ENCODE measurements at places on chromosomes 6 and 20. TPM values are rescaled to one million over a fixed set of nuclear protein-coding genes. Genes with fewer than 3 reads are reported as not detected.

The PTK6 gene
- 2.7 TPM for total RNA-seq

The GPSM3 gene
- total RNA-seq: 0.38 TPM

The FAM217A gene
- not detected for total RNA-seq

The EYA4 gene
- total RNA-seq: 10.3 TPM

The PKIG gene
- total RNA-seq: 38.6 TPM

The GTF2H4 gene
- total RNA-seq: 23.5 TPM

The KCNS1 gene
- not detected for total RNA-seq

The MUC22 gene
- not detected for total RNA-seq

The KCNK5 gene
- total RNA-seq: 1.0 TPM

The MRPS10 gene
- 42.1 TPM for total RNA-seq

The PNLDC1 gene
- total RNA-seq: not detected

The SLC32A1 gene
- total RNA-seq: not detected

The BNIP5 gene
- total RNA-seq: not detected

The RAB32 gene
- total RNA-seq: 46.2 TPM

The PGBD1 gene
- 4.8 TPM for total RNA-seq

The MOG gene
- not detected for total RNA-seq

The KHDC1L gene
- total RNA-seq: 0.51 TPM

The CCM2L gene
- total RNA-seq: 0.56 TPM

The HLA-G gene
- 0.13 TPM for total RNA-seq

The BPIFB4 gene
- not detected for total RNA-seq

The GRM1 gene
- total RNA-seq: 0.07 TPM

The PRIM2 gene
- 12.7 TPM for total RNA-seq

The LGSN gene
- 3.8 TPM for total RNA-seq

The SYCP2 gene
- total RNA-seq: 0.30 TPM

The RBM12 gene
- total RNA-seq: 79.2 TPM

The CST4 gene
- total RNA-seq: not detected

The RPS10 gene
- 2,007 TPM for total RNA-seq

The CYP21A2 gene
- total RNA-seq: not detected

The ATP6V1G2 gene
- total RNA-seq: 0.48 TPM

All from A549 treated with RU486 at 1 μM for 4 hours (cell line).